SK-MEL-5 (cell line): ENCODE measurements at places on chromosomes 4 and X. TPM values are rescaled to one million over a fixed set of nuclear protein-coding genes. Genes with fewer than 3 reads are reported as not detected.

DNA sequence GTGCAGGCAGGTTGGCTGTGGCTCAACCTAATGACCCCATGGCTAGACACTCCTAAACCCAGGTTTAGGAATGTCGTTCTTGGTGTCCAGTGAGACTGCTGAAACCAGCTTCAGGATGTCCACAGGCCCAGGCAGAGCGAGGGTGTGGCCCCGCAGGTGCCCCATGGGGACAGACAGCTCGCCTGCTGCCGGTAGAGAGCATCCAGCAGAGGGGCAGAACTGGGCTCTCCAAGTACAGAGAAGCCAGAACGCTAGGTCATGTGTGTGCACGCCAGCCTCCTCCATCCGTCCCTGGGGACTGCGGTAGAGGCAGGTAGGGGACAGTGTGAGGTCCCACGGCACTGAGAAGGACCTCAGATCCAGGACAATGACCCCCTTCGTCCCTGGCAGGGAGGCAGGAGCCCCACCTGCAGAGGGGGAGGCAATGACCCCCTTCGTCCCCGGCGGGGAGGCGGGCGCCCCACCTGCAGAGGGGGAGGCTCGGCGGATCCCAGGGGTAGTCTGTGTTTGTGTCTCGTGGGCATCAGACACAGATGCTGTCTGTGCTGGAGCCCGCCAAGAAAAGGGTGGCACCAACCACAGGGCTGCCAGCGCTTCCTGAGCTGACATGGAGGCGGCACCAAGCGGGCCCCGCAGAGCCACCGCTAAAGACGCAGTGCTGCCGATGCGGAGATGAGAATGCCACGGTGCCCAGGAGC lies 118.4 kb downstream of the FAM53A start:
- no peak for DNase-seq

DNA sequence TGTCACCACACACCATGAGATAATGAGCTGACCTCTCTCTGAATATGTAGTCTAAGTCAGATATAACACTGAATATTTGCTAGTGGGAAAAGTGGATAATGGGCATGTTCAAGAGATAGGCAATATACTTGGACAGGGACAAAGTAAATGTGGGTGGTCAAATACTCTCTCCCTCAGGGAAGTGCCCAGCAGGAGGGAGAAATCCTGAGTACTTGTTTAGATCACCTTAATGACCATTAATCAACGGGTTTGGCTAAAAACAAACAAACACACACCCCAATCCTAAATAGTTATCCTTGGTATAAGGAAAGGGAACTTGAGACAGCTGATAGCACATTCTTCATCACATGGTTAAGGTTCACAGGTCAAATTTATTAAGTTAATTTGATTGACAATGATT lies 933.5 kb downstream of the C4orf33 start:
- no peak for DNase-seq

GRCh38 chr4:159266981-159267868 lies 164.3 kb downstream of the RAPGEF2 start:
- DNase-seq, result peak; percentile 51

Gene PDZD4
- 14.6 and 15.2 TPM in 2 replicates for total RNA-seq

Gene SLC6A8
- 44.7 and 48.1 TPM in 2 replicates for total RNA-seq

DNA sequence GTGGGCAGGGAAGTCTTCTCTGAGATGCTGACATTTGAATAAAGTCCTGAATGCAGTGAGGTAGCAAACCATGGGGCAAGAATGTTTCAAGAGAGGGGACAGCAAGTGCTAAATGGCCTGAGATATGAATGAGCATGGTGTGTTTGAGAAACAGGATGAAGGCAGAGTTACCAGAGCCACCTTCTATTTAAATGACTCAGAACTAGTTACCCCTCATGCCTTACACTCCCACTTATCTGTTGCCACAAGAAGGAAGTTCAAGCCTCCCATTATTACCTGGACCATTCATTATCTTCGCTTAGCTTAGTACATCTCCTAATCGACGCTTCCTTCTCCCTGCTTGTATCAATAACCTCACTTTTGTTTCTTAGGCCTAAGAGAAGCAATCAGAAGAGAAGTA lies 67.7 kb upstream of the STARD8 start:
- DNase-seq, result no peak

Gene ARAP2
- 8.3 and 14.4 TPM in 2 replicates for total RNA-seq

DNA sequence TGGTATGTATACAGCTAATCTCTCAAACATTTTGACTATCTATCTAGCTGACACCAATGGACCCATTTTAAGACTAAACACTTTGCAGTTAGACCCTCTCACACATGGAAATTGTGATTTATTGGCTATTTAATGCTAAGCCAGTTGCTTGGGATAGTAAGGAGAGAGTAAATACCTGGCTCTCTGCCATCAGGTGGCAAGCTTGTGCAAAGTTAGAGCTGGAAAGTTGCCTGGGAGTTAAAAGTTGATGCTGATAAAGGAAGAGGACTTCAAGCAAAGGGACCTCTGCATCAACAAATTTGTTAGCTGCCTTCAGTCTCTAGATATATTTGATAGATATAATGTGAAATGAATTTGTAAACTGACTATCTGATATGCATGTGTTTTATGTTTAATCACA lies 61.1 kb downstream of the PACRGL start:
- DNase-seq, result no peak

- no peak for DNase-seq
Observed at GRCh38 chrX:3257471-3257870, 89.0 kb downstream of the MXRA5 start.

Gene PNMA6A
- 7.5 and 9.4 TPM in 2 replicates for total RNA-seq

DNA sequence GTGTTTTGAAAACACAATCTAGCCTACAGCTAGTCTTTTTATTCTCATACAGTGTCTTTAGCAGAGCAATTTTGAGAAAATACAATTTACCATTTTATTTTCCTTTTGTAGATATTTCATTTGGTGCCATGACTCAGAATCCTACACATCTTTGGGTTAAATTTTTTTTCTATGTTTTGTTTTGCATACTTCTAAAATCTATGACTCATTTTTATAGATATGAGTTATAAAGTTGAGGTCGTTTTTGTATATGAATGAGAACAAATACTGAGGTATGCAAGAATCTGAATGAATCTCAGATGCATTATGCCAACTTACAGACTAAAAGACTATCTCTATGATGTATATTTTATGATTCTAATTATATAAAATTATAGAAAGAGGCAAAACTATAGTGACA lies 206.5 kb upstream of the ANXA10 start:
- no peak for DNase-seq

GRCh38 chr4:101337688-101338087 lies 9.6 kb downstream of the PPP3CA start:
- DNase-seq, result no peak

Gene DDX53
- total RNA-seq, result not detected in 2 replicates

- peak; percentile 50 for DNase-seq
Observed at GRCh38 chr4:139814323-139815015, 148.8 kb downstream of the MGST2 start.

Gene FAM9C
- total RNA-seq, result not detected in 2 replicates

GRCh38 chr4:90515191-90515590 lies 388.0 kb downstream of the CCSER1 start:
- no peak for DNase-seq

GRCh38 chr4:47763279-47763678 lies 74.6 kb downstream of the CORIN start:
- DNase-seq, result no peak

Gene CBLL2
- total RNA-seq, result not detected in 2 replicates

DNA sequence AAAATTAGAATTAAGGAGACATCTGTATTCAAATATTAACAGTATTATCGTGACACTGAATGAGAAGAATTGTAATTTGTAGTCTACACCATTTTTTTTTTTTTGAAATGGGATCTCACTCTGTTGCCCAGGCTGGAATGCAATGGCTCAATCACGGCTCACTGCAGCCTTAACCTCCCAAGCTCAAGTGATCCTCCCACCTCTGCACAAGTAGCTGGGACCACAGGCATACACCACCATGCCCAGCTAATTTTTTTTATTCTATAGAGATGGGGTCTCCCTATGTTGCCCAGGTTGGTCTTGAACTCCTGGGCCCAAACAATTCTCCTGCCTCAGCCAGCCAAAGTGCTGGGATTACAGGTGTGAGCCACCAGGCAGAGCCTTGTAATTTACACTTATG lies 24.8 kb downstream of the ELF2 start:
- no peak for DNase-seq

DNA sequence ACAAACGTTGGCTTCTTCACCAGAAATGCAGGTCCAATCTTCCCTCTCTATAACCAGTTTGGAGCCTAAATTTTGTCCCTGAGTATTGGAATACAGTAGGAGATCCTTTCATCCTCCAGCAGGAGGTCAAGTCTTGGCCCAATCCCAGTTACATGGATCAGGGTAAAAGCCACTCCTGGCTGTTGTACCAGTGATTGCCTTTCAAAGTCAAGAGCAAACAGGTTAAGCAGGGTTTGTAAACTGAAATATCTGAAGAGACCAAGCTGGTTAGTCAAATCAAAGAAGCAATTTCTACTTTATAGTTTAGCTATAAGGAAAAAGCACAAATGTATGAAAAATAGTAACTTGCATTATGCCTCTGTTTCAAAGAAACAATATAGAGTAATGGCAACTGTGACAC lies 329.4 kb downstream of the NAF1 start:
- no peak for DNase-seq

DNA sequence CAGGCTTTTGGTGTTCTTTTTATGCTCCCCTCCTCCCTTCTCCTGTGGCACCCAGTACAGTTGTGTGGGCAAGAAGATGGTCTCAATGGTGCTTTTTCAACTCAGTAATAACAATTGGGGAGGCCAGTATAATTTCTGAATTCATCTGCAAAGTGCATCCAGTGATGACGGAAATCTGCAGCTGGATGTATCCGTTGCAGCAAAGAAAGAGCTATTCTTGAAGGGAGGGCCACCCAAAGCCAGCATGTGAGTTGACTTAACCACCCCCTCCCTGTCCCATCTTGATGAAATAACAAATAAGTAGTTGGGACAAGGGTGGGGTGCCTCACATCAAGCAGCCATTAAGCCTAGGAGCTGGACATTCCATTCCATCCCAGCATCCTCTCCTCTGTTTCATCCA lies 30.7 kb downstream of the TSC22D3 start:
- no peak for DNase-seq
